Mammary epithelial cell (primary cell): ENCODE measurements at places on chromosomes 16 and 17.

- DNase-seq = peak; percentile 62
Observed at GRCh38 chr16:57372372-57373116, at the start of gene CX3CL1. CX3CL1 (plus strand) TSS chr16:57372490; CDS start chr16:57372569, 79 bp downstream.

- DNase-seq = no peak
Observed at GRCh38 chr16:3770530-3770929, 53.2 kb upstream of the TRAP1 start.

DNA sequence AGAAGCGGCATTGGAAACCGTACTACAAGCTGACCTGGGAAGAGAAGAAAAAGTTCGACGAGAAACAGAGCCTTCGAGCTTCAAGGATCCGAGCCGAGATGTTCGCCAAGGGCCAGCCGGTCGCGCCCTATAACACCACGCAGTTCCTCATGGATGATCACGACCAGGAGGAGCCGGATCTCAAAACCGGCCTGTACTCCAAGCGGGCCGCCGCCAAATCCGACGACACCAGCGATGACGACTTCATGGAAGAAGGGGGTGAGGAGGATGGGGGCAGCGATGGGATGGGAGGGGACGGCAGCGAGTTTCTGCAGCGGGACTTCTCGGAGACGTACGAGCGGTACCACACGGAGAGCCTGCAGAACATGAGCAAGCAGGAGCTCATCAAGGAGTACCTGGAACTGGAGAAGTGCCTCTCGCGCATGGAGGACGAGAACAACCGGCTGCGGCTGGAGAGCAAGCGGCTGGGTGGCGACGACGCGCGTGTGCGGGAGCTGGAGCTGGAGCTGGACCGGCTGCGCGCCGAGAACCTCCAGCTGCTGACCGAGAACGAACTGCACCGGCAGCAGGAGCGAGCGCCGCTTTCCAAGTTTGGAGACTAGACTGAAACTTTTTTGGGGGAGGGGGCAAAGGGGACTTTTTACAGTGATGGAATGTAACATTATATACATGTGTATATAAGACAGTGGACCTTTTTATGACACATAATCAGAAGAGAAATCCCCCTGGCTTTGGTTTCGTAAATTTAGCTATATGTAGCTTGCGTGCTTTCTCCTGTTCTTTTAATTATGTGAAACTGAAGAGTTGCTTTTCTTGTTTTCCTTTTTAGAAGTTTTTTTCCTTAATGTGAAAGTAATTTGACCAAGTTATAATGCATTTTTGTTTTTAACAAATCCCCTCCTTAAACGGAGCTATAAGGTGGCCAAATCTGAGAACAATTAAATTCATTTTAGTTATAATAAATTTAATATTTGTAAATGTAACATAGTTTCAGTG lies 1.7 kb downstream of the HEXIM1 start:
- DNase-seq = peak; percentile 65

GRCh38 chr16:1474082-1474795 lies 589 bp downstream of the CLCN7 start:
- no peak for DNase-seq

DNA sequence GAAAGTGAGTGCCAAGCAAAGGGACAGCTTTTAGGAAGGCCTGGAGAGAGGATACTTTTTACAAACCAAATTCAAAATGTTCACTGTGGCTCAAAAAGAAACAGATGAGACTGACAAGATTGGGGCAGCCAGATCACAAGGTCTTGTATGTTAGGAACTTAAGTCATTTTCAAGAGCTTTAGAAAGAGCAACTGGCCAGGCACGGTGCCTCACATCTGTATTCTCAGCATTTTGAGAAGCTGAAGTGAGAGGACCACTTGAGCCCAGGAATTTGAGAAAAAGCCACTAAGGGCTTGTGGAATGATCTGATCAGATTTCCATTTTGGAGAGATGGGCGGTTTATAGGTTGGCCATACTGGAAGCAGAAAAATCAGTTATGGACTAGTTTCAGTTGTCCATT lies 17.2 kb downstream of the SPAG9 start:
- DNase-seq = no peak

- peak; percentile 65 for DNase-seq
Observed at GRCh38 chr16:4800290-4801041, 2.0 kb downstream of the ROGDI start.

- DNase-seq = peak; percentile 66
Observed at GRCh38 chr17:59756236-59756818, 48.9 kb downstream of the VMP1 start.

GRCh38 chr17:27153005-27153404 lies 140.9 kb upstream of the WSB1 start:
- DNase-seq = no peak
